Testis (tissue), 5 donors: ENCODE measurements at places on chromosomes 16 and 17.
A peak's percentile ranks its signal among the peaks of the same experiment; 100 is the strongest.

GRCh38 chr16:66189951-66190350, 176.5 kb upstream of the CDH5 start:
- no peak for DNase-seq

DNA sequence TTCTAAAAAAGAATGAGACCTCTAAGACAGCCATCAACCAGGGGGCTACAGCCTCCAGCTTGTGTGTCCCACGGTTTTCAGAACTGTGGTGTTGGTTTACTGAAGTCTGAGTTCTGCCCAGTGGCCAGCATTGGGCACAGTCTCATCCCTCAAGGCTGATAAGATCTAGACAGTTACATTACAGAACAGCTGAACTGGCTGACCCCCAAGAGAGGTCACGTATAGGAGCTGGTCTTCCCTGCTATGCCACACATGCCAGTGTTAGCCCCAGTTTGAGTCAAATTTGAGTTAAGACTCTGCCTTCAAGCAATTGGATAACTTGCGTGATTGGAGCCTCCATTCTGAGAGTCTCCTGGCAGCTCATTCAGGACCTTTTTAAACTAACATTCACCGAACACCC, 14.8 kb upstream of the NUP93 start:
- DNase-seq, result no peak

DNA sequence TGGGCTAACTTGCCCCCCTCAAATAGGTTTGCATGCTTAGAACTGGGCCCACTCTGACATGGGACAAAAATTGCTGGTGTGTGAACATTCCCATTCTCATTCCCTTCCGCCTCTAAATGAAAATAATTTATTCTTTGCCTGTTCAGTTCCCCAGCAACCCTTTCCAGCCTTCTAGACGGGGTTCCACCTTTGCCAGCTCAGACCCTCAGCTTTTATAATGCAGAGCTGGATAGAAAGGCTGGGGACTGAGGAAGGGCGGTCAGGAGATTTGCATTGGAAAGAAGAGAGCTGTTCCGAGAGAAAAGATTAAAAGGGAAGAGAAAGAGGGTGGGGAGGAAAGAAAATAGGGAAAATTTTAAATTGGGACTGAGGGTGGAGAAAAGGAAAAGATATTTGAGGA, 151.1 kb upstream of the WSCD1 start:
- no peak for DNase-seq

DNA sequence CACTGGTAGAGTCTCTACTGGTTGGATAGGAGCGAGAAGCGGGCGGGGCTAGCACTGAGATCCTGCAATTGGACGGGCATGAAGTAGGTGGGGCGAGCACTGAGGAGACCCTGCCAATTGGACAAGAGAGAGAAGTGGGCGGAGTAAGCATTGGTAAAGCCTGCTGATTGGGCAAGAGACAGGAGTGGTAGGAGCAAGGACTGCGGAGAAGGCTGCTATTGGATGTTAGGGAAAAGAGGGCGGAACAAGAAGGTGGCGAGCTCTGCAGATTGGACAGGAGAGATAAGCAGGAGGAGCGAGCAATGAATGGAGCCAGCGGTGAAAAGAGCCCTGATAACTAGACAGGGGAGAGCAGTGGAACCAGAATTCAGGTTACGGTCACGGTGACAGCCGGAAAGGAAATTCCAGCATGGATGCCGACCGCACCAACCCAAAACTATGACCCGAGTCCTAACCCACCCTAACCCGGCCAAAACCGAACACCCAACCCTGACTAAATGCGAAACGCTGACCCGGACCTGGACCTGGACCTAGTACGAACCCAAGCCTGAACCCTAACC, 4.8 kb downstream of the SCGB1C2 start:
- DNase-seq, result peak; percentile 86

DNA sequence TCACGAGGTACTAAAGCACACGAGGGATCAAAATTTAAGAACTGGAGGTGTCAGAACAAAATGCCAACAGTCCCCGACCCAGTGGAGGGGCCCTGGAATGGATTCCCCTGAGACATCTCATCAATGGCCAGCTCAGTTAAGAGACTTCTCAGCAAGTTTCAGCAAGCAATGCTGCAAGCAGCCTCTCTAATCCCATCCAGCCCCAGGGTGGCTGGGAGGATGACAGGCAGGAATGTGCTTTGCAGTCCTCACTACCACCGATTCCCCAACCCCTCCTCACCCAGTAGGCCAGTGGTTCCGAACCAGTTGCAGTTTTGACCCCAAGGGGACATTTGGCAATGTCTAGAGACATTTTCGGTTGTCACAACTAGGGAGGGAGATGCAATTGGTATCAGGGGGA, 8.7 kb downstream of the GPRC5B start:
- no peak for DNase-seq

DNA sequence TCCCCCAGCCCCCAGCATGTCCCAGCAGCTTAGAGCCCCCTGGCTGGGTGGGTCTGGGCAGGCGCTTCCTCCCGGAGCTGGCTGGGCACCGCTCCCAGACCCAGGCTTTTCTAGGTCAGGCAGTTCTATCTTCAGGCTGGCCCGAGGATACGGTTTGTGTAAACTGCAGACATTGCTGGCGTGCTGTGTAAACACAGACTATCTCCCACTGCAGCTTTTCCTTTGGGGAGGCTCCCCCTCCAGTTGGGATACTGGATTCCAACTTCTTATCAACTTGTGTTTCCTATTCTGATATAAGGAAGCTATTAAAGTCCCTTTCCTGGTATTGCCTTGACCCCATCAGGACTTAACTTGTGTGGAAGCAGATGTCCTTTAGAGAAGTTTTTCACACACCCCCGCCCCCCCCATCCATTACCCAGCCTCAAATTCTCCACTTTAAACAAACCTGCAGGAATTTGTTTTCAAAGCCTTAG, 18.3 kb upstream of the GNA13 start:
- DNase-seq, result peak; percentile 87

- no peak for DNase-seq
These were observed 569 bp downstream of the PRSS21 start for GRCh38 chr16:2817340-2818271.

- no peak for DNase-seq
These were observed 1.3 kb upstream of the UNC45B start for GRCh38 chr17:35146214-35146833.

- no peak for DNase-seq
These were observed 12.5 kb downstream of the POLR2A start for GRCh38 chr17:7496470-7497183.

- no peak for DNase-seq
These were observed 7.9 kb downstream of the ACLY start for GRCh38 chr17:41910701-41911391.

GRCh38 chr17:34389126-34389750, 26.2 kb upstream of the CCL1 start:
- no peak for DNase-seq

DNA sequence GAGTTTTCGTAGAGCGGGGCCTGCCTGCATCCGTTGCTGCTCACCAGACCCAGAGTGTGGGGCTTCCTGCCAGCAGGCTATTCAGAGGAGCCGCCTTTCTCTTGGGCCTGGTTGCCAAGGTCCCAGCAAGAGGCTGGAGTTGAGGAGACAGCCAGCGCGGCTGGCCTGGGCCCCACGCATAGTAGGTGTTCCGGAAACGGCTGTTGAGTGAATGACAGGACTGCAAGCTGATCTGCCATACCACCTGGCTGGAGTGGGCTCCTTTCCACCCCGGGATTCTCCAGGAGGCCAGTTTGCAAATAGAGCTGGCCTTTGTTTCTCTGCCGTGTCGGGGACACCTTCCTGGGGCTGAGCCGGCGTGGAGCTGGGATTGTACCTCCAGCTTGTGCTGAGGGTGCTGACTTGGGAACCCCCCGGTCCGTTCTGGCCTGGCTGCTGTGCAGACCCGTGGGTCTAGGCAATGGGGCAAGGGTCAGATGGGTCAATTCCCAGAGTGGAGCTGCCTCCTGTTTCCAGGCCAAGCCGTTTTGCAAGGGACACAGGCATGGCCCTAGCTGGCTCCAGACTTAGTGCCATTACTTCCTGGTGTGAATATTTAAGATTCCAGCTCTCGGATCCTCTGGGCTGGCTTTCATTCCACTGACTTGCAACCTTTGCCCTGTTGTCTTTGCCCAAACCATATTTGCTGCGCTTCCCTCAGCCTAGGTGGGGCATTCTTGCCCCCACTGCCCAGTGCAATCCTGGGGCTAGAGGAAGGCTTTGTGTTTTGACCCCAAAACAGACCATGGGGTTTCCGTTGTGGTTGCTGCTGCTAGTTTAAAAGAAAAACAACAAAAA, 68.8 kb downstream of the CMIP start:
- DNase-seq, result peak; percentile 79

- DNase-seq, result no peak
These were observed 341.5 kb downstream of the SNX29 start for GRCh38 chr16:12317856-12318537.

- no peak for DNase-seq
These were observed 249.0 kb upstream of the CCL2 start for GRCh38 chr17:34006126-34006525.

DNA sequence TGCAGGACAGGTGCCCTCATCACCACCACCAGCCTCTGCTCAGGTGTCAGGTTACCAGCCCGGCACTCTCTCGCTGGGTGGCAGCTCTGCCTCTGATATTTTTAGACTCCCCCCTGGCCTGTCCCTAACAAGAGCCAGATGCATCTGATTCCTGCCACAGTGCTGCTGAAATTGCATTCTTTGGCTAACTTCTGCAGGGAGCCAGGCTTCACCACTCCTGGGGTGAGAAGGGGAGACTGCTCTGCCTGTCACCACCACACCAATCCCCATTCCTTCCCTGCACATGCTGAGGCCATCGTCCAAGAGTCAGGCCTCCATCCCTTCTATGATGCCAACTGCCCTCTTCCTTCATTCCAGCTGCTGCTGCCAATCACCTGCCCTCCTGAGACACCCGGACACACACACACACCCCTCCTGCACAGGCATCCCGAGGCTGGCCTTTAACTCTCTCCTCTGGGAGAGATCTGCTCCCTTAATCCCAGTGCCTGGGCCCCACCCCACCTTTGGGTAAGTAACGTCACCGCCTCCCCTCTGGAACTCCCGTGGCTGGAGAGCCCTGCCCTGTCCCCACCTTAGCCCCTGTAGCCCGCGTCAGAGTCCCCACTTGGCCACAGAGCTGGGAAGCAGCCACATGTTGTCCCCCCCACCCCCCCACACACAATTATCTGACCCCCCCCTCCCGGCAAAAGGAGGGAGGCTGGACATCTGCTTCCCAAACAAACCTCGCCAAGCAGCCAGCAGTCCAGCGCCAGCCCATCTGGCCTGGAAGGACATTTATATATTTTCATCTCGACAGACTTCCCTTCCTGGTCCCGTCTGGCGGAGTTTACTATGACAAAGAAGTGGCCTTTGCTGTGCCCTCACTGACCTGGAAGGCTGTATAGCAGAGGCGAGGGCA, 2.8 kb downstream of the EMP2 start:
- no peak for DNase-seq

DNA sequence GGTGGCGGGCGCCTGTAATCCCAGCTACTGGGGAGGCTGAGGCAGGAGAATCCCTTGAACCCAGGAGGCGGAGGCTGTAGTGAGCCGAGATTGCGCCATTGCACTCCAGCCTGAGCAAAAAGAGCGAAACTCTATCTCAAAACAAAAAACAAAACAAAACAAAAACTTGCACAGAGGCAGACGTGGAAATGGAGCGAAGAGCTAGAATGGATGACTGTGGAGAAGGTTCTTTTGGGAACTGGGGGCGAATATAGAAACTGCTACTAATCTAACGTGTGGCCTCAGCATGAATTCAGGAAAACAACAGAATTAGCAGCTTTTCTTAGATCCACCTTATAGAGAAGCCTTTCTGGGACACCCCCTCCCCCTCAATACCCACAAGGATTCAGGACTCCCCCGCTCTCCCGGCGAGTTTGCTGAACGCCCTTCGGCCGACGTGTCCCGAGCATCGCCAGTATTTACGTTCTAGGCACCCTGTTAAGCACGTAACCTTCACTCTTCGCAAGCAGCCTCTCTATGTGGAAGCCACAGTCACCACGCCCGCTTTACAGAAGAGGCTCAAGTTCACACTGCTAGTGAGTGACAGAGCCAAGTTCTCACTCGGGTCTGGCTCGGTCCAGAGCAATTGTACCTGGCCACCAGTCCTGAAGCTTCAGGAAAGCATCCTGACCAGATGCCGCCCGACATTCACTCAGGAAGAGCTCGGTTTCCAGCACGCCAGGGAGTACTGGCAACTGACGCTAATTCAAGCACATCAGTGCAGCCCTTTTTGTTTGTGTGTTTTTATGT, 13.3 kb upstream of the ABR start:
- DNase-seq, result no peak

DNA sequence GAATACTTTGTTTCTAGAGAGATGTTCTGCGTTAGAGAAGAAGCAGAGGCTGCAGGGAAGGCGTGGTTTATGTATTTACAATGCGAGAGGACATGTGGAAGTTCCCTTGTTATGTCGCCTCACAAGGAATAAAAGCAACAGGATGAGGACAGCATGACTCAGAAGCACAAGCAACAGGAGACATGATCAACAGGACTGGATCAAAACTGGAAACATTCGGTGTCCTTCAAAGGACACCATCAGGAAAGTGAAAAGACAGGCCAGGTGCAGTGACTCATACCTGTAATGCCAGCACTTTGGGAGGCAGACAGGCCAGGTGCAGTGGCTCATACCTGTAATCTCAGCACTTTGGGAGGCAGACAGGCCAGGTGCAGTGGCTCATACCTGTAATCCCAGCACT, 52.6 kb downstream of the CCDC57 start:
- no peak for DNase-seq

DNA sequence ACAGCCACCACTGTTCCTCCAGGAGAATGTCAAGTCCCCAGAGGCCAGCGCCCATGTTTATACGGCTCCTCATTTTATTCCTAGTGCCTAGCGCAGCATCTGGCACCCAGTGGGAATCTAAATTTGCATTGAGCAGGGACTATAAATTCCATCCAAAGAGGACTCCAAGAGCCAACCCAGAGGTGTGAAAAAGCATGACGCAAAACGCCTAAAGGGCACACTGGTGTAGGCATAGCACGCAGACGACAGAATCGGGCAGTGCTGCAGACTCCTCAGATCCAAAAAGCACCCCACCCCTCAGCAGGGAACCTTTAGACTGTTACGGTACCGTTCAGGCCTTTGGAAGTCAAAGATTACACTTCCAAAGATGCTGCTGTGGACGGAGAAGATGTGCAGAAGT, 19.5 kb downstream of the TEKT5 start:
- DNase-seq, result no peak

DNA sequence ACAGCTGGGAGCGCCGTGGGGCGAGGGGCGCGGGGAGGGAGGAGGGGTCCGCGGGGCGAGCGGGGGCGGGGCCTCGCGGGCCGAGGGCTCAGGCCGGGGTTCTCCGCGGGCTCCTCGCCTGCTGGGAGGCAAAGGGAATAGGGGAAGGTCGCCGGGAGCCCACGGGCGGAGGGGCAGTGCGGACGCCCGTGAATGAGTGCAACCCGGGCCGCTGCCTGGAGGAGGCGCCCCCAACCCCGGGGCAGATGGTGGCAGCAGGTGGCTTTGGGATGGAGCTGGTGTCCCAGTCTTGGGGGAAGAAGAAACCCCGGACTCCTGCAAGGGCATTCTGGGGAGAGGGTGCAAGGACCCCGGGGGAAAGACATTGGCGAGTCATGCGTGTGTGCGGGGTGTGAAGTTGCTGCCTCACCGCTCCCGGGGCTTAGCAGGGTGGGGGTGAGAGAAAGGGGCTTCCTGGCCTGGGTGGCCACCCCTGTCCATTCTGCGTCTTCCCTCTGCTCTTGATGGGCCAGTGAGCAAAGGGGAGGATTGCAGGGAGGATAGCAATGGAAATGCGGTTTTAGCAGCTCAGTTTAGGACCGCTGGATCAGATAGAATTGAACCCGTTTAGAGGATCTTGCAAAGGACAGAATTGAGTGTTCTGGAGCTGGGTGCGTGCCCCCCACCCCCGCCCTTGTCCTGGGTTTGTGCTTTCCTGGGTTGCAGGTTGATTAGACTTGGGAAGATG, 526 bp downstream of the KIAA0513 start:
- DNase-seq, result no peak

- DNase-seq, result no peak
These were observed 16.7 kb upstream of the OR1F1 start for GRCh38 chr16:3171181-3171854.
